ENCODE measurements at places on chromosomes 1 and 21.

DNA sequence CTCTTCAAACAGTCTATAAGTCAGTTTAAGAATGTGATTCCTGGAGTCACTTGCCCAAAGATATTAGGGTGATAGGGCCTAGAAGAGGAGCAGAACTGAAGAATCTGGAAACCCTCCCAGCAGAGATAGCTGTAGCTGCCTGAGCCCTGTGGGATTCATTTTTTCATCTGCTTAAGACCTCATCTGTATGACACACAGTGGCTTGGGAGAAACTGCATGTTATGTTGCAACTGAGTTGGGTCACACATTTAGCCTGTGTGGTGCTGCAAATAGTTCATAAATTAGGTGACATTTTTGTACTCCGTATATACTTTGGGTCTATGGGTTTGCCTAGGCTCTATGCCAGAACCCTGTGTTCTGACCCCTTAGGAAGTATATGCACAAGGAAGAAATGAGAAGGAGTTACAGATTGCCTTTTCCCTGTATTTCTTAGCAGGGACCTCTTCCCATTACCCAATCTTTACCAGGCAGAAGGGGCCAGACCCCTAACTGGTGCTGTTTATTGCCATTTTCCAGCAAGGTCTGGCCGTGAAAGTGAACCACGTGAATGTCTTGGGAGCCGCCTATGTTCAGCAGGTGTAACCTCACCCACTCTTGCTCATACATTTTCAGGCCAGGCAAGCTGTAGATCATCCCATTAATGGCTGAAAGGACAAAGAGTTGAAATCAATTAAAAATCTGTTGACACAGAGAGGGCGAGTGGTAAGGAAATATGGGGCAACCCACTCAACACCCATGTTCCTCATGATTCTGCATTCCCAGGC lies 41.9 kb upstream of the SLC19A2 start:
- DNase-seq, result peak; percentile 9

GRCh38 chr1:180951186-180951745 lies 38.6 kb downstream of the KIAA1614 start:
- DNase-seq, result no peak

- DNase-seq, result no peak
Measured at GRCh38 chr1:206082831-206083695, 30.1 kb downstream of the RHEX start.

DNA sequence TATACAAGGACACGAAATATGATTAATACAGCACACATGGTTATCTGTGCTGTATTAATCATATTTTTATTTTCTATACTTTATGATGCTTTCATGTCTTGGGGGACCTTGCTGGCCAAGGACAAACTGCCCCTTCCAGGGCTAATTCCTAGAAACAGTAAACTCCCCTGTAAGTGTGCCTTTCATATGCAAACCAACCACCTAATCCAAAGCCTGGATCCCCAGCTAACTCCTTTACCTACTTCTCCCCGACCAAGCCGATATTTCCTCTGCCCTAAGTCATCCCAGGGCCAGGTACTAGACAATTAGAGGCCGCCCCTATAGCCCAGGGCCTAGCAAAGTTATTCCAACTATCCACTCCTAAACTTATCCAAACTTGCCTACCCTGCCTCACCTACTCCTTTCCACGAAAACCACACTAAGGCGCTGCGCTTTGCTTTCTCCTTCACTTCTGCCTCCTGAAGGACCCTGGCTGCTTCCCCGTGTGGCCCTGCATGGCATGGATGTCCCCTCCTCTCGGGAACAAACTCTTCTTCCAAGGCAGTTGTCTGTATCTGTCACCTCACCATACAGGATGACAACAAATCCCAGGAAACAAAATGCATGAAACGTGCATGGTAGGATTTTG lies 10.2 kb downstream of the SH3BP5L start:
- no peak for DNase-seq

GRCh38 chr1:213423605-213424004 lies 372.6 kb downstream of the RPS6KC1 start:
- no peak for DNase-seq

- no peak for DNase-seq
Measured at GRCh38 chr1:221487781-221488524, 253.9 kb downstream of the DUSP10 start.

DNA sequence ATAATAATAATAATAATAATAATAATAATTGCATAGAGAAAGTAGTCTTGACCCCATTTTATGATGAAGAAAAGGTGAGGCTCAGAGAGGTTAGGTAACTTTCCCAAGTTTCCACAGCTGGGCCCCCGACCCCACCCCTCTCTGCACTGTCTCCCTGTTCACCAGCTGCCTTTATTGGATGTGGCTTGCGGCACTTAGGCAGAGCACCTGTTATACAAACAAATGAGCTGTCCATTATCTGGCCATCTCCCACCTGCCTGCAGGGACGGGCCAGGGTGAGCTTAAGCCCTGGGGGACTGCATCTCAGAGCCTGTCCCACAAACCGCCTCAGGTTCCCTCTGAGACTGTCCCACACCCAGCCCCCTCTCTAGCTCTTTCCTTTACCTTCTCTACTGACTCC lies 10.1 kb upstream of the EFNA1 start:
- DNase-seq, result no peak

GRCh38 chr21:37166733-37167132 lies 93.7 kb downstream of the TTC3 start:
- no peak for DNase-seq

DNA sequence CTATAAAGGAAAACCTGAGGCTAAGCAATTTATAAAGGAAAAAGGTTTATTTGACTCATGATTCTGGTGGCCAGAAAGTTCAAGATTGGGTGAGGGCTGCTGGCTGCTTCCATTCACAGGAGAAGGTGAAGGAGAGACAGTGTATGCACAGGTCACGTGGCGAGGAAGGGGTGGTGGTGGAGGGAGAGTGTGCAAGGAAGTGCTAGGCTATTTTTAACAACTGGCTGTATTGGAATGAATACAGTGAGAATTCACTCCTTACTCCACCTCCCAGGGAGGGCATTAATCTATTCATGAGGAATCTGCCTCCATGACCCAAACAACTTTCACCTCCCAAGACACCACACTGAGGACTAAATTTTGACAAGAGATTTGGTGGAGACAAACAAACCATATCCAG lies 51.0 kb downstream of the SYDE2 start:
- no peak for DNase-seq

- no peak for DNase-seq
Measured at GRCh38 chr21:43813656-43813980, 24.2 kb downstream of the RRP1 start.

DNA sequence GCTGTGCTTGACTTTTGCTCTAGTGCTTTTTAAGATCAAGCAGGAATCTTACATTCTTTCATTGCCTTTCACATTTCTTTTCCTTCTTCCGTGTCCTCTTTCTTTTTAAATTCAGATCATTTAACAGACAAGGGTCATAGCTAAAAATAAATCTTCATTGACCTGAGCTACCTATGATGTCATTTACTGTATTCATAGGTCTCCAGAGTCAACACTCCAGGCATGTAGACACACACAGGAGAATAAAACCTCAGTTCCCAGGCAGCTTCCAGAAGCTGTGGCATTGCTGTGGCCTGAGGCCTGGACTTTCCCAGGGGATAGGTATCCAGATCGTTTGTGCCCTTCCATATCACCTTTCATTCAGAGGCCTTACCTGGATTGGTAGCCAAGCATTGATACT lies 38.5 kb upstream of the ENAH start:
- no peak for DNase-seq

DNA sequence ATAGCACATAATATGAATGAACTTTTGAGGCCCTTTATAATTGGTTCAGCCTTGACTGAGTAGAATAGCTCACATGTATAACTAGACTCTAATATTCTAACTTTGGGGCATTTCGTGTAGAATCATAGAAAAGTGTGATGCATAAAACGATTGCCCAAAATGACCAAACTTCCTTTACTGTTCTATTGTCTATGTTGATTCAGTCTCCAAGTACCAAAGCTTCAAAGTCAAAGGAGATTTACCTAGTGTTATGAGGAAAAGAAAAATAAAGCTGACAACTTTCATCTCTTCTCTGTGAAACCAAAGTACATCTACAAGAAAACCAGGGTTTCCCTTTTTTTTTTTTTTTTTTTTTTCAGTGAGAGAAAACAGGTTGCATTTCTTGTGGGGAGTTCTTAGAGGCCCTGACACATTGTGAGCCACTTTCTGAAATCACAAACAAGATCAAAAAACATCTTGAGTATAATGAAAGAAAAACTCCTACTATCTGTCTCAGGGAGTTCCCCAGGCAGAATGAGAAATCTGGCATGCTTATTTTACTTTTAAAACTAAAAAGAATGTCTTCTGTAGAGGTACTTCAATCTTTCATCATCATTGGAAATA lies 183.4 kb downstream of the TNFSF18 start:
- no peak for DNase-seq

DNA sequence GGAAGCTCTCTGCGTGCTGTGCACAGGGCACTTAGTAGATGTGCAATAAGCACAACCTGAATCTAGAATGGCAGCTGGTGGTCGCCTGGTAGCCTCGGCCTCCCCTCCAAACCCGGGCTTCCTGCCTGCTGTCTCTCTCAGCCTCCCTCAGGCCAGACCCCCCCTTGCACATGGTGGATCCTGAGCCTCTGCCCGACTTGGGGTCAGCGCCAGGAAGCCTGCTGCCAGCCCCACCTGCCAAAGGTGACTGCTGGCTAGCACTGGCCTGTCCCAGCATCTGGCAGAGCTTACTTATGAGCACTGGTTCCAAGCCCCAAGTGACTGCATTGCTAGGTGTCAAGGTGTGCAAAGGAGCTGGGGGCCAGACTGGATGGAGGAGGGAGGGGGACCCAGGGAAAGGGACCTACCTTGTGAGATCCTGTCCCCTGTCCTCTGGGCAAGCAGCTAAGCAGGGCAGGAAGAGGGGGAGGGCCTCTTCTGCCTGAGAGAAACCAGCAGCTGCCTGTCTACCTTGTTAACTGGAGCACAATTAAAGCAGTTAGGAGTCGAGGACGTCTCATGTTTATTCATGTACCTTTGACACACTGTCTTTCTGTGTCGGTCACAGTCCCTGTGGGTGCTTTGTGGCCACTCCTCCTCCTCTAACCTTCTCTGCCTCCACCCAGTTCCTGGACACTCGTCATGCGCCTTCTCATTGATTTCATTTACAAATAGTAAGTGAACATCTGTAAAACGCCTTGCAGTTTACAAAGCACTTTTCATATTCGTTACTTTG lies 100.9 kb downstream of the DDX20 start:
- no peak for DNase-seq

DNA sequence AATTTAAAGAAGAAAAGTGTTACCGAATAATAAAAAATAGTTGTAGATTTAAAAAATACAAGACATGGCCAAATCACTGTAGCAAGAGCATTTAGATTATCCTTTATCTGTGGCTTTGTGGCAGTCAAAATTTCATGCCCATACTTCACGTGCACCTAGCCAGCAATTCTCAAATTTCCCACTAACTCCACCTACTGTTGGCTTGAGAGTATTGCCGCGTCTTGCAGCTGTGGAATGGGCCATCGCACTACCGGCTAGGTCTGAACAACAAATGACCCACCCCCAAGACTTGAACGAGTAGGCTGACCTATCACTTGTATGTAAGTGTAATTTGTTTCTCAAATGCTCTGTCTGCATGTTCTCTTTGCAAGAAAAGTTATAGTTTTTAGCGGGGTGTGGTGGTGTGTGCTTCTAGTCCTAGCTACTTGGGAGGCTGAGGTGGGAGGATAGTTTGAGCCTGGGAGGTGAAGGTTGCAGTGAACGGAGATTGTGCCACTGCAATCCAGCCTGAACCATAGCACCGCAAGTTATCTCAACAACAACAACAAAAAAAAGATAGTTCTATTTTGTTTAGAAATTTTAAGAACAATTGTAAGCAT lies 4.1 kb downstream of the KRTAP13-4 start:
- DNase-seq, result peak; percentile 11

- DNase-seq, result no peak
Measured at GRCh38 chr1:243924188-243924587, 74.1 kb upstream of the AKT3 start.

DNA sequence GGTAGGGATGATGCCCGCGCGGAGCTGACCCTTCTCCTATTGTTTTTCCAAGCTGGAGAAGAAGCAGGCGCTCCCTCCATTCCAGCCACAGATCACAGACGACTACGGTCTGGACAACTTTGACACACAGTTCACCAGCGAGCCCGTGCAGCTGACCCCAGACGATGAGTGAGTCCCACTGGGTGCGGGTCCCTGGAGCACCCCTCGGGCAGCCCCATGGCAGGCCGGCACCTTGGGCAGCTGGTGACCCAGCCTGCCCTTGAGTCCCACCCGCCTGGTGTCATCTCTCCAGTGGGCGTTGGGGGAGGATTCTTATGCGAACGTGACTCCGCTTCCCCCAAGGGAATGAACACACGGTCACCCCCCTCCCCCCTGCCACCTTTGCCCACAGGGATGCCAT lies 10.0 kb downstream of the FAAP20 start:
- no peak for DNase-seq

DNA sequence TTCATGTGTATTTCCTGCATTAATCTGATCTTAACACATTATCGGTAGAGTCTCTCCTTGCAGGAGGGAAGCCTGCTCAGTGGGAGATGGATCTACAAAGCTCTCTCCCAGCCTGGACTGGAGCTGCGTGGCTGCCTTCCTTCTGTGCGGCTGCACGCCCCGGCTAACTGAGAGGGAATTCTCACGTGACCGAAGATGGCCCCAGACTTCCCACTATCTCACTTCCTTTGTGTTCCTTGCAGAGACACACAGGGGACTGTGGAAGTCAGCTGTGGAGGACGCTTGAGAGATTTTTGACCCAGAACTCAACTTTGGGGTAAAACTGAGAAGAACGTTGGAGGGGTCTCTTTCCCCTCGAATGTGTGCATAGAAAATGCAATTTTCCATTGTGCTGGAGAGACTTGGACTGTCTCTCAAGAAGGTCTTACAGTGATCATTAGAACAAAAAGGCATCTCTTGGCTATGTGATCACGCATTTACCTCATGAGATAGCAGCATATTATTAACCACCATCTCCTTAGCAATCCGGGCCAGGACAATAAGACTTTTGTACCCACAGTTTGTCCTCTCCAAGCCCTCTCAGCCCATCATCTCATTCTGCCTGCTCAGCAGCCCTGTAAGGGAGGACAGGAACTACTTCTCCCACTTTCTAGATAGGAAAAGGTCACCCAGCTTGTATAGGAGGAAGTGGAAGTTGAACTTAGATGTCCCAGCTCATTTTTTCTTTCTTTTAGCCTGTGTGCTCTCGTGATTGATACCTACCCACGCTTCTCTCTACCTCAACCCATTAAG lies 49.3 kb upstream of the TARBP1 start:
- DNase-seq, result no peak

All from stromal cell of bone marrow (primary cell).